ENCODE measurements at places on chromosomes 7 and 10. TPM values are rescaled to one million over a fixed set of nuclear protein-coding genes. Genes with fewer than 3 reads are reported as not detected.

The GDF2 gene
- polyA plus RNA-seq, result not detected

The RPP38 gene
- polyA plus RNA-seq, result 33.2 TPM

- DNase-seq, result no peak
These were observed 60.8 kb downstream of the NRCAM start for GRCh38 chr7:108395426-108395825.

DNA sequence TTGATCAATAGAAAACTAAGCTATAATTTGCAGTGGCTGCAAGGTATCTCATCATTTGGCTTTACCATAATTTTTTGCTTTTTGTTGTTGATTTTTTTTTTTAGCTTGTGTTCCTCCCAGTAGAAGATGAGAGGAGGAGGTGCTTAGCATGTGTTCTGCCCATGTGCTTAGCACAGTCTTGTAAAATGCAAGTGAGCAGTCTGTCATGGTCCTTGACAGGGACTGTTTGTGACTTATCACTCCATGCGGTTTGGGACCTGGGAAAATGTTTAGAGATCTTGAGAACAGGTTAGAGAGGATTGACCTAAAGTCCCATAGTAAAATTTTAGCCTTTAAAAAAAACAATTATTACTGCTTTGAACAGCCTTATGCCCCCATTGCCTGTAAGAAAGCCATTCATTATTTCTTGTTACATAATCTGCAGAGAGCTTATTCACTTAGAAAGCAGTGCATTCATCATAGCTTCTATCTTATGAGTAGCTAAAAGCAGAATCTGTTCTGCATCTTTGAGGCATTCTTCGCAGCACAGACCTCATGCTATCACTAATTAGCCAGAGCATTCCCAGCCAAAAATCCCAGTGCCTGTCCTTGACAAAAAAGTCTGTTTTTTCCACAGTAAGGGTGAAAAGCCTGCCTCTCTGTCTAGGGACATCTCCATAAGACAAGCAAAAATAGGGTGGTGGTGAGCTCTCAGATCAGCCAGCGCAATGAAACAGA is 748.7 kb upstream of the GALNT17 start:
- DNase-seq, result no peak

DNA sequence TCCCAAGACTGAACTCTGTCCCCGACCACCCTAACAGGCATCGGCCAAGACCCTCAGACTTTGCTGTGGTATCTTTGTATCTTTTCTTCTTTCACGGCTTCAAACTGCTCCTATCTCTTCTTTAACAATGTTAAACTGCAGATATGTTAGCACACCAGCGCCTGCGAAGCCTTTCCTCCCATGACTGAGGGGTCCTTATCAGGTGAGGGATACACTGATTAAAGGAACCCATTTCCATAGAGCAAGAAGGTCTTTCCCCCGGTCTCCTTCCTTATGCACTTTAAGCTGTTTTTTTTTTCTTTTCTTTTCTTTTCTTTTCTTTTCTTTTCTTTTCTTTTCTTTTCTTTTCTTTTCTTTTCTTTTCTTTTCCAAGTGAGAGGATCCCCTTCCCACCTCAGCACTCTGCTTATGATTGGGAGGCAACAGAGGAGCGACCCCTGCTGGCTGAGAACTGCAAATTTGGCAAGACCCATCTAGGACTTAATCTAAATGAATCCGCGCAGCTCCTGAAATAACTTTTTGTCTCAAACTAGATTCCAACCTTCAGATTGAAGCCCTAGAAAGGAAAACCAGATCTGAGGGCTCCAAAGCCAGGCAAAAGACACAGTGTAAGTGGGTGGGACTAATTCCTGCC is 109.9 kb downstream of the ITGB8 start:
- DNase-seq, result no peak

DNA sequence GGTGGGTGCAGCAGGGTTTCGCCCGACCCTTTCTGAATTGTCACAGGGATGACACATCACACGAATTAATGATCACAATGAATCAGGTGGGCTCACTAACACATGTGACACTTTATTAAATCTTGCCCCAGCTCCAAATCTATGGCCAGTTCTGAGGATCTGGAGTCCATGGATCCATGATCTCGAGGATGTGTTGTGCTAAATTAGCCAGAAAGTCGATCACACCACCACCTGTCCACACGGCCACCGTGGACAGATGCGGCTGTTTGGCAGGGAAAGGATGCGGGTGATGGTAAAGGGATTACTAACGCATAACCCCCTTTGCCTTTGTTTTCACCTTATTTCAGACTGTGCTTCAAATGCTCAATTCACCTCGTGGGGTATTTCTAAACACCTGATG is 96.4 kb downstream of the COBL start:
- DNase-seq, result no peak

- DNase-seq, result no peak
These were observed 82.6 kb upstream of the PCGF5 start for GRCh38 chr10:91137822-91138221.

- DNase-seq, result no peak
These were observed 42.2 kb downstream of the PCDH15 start for GRCh38 chr10:54758791-54759190.

GRCh38 chr10:77159538-77160110 is 478.0 kb downstream of the KCNMA1 start:
- no peak for DNase-seq

All from left kidney (tissue), 8 donors.